Right lung (tissue), 10 donors: ENCODE measurements at places on chromosomes 1 and 21. TPM values are rescaled to one million over a fixed set of nuclear protein-coding genes. Genes with fewer than 3 reads are reported as not detected.

DNA sequence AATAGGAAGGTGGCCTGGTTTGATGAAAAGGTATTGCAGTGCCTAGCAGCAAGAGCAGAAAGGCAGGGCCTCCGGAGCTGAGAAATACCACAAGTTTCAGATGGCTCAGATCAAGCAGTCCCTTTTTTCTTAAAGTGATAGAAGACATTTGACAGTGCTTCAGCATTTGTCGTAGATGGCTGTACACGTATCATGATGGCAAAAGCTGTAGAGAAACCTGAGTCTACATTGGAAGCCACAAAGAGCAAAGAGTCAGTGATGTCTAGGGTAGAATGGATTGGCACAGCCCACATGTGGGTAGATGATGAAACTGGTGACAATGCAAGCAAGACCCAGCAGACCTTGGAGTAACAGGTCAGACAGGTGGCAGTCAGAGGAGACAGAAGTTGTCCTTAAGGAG is 101.3 kb upstream of the ARTN start:
- no peak for DNase-seq

DNA sequence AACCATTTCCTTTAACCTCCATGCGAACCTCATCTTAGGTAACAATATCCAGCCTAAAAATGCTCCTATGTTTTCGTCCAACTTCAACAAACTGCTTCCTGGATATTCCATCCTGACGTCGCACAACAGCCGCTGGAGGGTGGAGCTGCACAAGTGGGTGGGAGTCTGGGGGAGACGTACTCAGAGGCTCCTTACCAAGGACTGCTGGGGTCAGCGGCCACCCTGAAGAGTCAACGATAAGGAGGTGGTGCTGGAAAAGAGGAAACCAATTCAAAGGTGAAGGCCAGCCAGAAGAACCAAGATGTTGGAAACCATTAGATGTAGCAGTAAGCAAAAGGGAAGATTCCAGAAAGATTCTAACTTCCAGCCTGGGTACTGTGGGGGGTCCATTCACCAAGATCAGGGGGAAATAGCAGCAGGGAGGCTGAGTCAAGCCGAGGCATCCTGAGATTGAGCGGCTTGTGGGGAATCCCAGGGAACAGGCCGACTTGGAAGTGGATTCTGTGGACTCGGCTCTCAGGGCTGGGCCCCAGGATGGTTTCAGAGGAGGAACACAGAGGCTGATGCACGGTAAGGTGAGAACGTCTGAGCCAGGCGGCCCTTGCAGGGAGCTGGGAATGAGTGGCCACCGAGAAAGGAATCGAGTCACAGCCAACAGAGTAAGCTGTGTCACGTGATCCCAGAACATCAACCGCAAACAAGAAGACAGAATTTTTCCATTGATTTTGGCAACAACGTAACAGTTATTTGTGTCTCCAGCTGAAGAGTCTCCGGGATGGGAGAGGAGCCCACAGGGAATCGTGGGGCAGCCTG is 375.7 kb downstream of the NPHP4 start:
- no peak for DNase-seq

DNA sequence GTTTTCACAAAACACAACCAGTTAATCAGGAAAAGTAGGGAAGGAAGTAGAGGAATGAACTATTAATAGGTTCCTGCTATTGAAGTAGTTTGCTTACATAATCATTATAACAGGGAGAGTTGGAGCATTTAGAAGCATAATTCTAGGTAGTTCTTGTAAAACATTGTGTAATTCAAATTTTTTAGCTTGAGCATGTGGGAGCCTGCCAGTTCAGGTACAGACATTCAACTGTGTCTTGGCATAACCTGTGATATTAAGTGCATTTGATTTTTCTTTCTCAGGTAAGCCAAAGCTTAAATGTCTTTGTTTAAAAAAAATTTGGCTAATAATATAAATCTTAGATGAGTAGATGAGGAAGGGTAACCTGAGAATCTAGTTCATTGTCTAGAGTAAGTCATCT is 3.4 kb downstream of the YTHDF2 start:
- DNase-seq: peak; percentile 7

DNA sequence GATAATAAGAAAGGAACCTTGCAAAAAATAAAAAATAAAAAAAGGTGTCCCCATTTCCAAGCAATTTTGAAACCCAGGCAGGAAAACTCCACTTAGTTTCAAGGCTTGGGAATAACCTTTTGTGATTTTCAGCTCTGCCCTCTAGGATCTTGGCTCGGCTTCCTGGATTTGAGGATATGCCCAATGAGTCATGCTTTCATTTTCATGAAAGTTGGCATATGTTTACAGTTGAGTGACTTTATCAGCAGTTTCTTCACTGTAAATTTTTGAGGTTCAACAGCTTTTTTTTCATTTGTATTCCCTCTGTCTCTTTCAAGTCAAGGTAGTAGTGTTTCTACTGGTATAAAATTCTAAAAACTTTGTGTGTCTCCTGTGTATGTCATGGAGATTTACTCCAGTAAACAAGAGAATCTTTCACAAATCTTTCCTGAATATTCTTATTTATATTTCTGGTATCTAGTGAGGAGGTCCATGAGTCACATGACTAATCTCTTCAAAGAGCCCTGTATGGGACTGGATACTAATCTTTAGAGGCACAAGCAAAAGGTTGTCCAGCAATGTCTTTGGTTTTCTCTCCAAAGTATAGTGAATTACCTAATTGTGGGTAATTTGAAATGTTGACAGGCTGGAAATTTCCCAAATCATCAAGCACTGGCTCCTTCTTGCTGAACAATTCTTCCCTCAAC is 335.3 kb downstream of the BRINP2 start:
- DNase-seq: no peak

- no peak for DNase-seq
Observed at GRCh38 chr1:110063781-110064180, 6.7 kb downstream of the ALX3 start.

GRCh38 chr21:42565886-42566523 is 52.4 kb downstream of the SLC37A1 start:
- DNase-seq: no peak

Gene C8B
- 0.13 TPM for polyA plus RNA-seq

Gene CRYBG2
- polyA plus RNA-seq: 1.5 TPM
